ENCODE measurements at places on chromosomes 3 and 15.

DNA sequence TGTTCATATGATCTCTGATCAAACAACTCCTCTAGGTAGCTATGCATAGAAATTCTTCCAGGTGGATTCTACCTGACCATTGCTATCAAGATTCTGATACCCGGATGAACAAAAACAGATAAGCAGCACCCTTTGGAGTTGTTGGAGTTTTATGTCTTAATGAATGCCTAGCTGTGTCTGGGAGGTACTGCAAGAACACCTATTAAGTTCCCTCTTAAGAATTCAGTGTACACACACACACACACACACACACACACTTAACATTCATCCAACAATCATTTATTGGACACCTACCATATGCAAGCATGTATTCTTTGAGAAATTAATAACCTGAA, 58.1 kb upstream of the FNDC3B start:
- no peak for DNase-seq

DNA sequence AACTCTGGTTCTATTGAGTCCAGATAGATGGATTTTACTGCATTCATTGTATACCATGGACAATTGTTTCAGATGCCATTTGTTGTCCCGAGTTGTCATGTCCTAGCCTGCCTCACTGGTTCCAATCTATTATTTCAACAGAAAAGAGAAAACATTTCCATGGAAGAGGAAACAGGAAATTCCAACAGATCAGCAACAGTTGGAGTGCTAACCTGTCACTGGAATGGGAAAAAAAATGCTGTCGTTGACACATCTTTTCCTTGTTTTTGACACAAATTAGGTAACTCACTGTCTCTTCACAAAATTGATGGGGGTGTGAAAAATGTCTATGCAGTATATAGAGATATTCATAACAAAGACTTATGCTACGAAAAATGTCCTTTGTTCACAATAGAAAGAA, 432.0 kb upstream of the TBL1XR1 start:
- DNase-seq: no peak

- DNase-seq: no peak
Observed at GRCh38 chr3:58092521-58092920, 84.3 kb downstream of the FLNB start.

GRCh38 chr3:194184801-194185200, 48.9 kb downstream of the HES1 start:
- no peak for DNase-seq

All from progenitor cell of endocrine pancreas (in vitro differentiated cells).